ENCODE measurements at places on chromosomes 2 and 18. TPM values are rescaled to one million over a fixed set of nuclear protein-coding genes. Genes with fewer than 3 reads are reported as not detected.

DNA sequence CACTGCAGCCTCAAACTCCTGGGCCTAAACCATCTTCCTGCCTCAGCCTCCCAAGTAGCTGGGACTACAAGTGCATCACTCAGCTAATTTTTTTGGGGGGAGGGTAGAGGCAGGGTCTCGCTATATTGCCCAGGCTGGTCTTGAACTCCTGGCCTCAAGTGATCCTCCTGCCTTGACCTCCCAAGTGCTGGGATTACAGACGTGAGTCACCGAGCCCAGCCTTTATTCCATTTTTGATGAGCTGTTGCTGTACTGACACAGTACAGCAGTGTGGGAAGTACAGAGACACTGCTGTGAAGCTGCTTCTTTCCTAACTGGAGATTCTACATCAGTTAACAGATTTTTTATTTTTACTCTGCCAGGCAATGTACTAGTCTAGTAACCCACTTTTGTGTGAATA is 18.8 kb downstream of the PTRHD1 start:
- peaks cover 7% of the 10 kb centered on the region for H3K36me3 ChIP-seq
- no peaks in the 10 kb centered on the region for H3K4me1 ChIP-seq
- H3K27me3 ChIP-seq, result no peaks in the 10 kb centered on the region
- no peak overlapping the region for H3K4me3 ChIP-seq
- no peak for DNase-seq
- no peak overlapping the region for H3K27ac ChIP-seq

DNA sequence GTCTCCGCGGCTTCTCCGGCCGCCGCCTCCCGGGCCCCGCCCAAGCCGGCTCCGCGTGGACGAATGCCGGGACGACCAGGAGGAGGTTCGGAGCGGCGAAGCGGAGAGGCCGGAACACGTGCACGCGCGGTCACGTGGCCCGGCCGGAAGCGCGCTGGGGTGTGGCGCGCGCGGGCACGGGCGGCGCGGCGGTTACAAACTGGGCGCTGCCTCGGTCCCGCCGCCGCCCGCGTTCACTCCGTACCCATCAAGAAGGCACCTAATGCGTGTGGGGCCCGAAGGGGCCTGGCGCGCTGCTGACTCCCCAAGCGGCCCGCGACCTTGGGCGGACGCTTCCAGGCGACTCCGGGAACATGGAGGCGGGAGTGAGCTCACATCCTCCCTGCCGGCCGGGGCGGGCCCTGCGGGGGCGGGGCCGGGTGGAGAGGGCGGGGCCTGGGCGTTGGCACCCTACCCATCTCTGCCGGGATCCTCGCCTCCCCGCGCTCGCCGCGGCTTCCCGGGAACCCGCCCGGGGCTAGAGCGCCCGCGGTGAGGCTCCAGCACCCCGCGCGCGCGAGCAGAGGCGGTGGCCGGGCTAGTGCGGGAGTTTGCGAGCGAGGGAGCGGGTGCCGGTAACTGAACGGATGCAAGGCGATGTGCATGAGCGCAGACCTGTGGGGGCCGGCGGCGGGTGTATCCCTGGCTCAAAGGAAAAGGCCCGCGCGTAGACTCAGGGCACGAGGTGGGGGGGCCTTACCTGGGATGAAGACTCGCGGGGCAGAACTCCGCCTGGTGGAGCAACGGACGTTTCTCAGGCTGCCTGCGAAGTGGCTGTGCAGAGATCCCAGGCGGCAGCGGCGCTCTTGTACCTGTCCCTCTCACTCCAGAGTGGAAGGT is at the start of gene TMEM185B:
Gene TMEM185B, minus strand, starts transcription at position 367 of the 879 bp plus-strand sequence. CDS start 424 bp downstream, outside the sequence.
- no peaks in the 10 kb centered on the region for H3K27me3 ChIP-seq
- peak within 1 kb of the TSS; percentile 96 for H3K4me3 ChIP-seq
- peak within 1 kb of the TSS; percentile 87 for H3K27ac ChIP-seq
- peak; percentile 54 for DNase-seq

DNA sequence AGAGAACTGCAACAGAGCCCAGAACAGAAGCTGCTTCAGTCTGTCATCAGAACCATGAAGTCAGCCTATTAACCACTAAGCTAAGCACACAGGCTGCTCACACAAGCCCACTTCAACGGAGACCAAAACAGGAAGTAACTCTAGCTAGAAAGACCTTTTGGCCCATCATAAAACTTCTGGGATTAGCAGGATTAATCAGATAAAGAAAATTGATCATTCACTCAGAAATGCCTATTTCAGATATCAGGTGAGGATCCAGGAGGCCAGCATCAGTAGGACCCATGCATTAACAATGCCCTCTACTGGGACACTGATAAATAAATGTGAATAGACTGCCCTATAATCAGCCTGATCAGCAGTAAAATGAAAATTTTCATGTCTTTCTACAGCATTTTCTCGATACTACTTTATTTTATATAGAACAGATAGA is 101.4 kb downstream of the WDPCP start:
- H3K36me3 ChIP-seq, result no peaks in the 10 kb centered on the region
- no peaks in the 10 kb centered on the region for H3K4me1 ChIP-seq
- no peaks in the 10 kb centered on the region for H3K27me3 ChIP-seq
- H3K27ac ChIP-seq, result no peak overlapping the region

Gene TRIM43B
- total RNA-seq, result not detected

DNA sequence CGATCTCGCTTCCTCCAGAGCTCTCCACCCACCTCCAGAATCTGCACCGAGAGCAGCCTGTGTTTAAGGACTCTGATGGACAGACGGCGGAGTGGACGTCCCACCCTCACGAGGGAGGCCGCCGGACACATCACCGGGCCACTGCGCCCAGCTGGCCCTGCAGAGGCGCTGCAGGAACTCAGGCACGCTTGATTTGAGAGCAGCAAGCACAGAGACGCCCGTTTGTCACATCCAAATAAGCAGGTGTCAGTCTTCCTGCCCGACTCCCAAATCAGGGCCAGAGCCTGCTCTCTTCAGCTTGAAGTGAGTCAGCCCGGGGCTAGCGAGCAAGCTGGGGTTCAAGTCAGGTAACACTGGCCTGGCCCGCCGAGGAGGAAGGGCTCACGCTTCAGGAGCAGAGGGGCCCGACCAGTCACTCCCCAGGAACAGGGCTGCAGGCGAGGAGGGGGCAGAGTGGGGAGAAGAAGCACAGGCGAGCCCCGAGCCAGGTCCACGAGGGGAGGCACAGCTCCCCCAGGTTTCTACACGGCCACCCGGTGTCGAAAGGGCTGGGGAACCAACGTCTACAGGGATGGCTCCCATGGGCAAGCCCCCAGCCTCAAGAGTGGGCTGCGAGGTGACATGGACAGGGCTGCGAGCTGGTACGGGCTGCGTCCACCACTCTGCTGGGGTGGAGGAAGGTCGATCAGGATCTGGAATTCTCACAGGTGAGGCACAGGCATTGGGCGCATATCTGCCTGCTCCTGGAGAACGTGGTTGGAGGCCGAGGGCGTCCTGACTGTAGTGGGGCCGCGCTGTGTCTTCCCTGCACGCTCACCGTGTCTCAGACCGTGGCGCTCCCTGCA is 52.5 kb upstream of the CTDP1 start:
- no peaks in the 10 kb centered on the region for H3K4me1 ChIP-seq
- DNase-seq, result no peak
- H3K27ac ChIP-seq, result no peak overlapping the region
- no peak overlapping the region for H3K4me3 ChIP-seq
